ENCODE measurements at places on chromosomes 7 and 10.

DNA sequence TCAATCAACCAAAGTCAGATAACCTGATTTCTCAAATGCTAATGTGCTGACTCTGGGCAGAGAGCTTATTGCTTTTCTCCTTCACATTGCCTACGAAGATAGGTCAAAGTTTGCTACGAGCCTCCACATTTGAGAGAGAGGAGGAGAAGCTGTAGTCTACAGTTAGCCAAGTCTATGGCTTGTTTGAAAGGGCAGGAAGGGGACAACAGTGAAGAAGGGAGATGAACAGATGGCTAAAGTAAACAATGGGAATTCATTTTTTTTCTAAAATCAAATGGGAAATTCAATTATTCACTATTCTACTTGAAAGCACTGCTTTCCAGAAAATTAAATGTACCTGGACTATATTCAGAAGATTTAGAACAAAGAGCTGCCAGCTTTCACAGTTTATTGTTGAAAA, 126.7 kb upstream of the C1QL3 start:
- DNase-seq: no peak

- no peak for DNase-seq
Observed at GRCh38 chr7:28871631-28872030, 86.5 kb downstream of the TRIL start.

DNA sequence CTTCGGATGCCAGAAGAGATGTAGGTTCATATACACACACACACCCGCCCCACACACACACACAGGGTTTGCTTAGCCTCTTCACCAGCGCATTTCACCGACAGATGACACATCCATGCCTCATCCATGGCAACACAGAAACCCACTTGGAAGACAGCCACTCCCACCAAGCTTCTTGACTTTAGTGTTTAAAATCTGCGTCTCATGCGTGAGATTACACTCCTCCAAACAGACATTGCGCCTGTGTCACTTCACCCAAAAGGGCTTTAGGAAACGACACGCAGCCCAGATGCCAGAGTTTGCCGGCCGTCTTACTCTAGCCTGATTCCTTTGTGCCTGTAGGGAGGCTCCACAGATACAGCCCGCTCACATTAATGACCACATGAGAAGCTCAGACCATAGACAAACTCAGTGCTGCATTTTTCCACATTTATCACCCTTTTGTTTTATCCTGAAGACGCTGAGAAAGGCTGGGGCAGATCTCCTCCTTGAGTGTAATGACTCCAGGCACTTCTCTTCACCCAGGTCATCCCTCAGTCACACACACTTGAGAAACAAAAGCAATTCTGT, 73.8 kb downstream of the DIP2C start:
- peak; percentile 86 for DNase-seq

DNA sequence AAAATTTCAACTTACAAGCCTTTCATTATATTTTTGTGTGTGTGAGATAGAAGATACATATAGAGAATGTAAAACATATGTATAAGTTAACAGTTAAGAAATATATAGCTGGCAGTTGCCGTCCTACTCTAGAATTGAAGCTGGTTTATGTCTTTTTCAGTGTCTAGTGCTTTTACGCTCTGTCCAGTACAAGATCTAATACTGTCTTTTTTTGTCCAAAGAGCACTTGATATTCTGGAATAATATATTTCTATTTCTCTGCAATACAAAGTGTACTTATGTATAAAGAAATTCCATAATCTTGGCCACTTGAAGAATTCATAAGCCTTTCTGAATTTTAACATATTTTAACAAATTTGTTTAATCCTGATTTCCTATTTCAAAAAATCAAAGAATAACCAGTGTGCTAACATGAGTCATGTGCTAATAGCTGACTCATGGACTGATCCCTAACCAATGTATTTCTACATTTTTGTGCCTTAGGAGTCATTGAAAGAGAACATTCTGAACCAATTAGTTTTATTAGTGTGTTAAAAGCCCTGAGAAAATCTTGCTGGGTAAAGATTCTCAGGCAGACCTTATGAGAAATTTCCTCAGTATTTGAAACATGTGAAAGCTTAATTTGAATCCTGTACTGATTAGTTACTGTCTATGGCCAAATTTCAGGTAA, 73.2 kb upstream of the CCAR1 start:
- DNase-seq: peak; percentile 88

- no peak for DNase-seq
Observed at GRCh38 chr10:113310347-113310746, 242.5 kb upstream of the HABP2 start.

DNA sequence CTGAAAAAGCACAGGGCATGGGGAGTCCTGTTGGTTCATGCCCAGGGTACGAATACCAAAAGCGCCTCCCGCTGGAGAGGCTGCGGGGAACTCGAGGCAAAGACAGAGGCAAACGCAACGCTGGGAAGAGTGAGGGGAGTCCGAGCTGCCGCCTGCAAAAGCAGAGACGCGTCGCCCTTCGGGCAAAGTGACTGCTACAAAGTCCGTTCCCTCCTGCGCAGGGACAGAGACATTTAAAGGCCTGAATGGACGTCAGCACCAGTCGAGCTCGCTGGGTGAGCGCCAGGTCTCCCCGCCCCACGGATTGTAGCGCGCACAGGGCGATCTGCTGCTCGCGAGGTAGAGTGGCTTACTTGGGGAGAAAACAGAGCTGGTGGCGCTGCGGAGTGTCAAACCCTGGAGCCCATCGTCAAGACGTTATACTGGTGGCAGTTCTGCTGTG, 732.8 kb downstream of the ZWINT start:
- DNase-seq: no peak
